ENCODE measurements at places on chromosomes 1 and 21. TPM values are rescaled to one million over a fixed set of nuclear protein-coding genes. Genes with fewer than 3 reads are reported as not detected.

The KIF26B gene
- total RNA-seq: 17.4 TPM

GRCh38 chr1:203656796-203657747 lies 30.4 kb downstream of the ATP2B4 start:
- H3K4me3 ChIP-seq: no peak overlapping the region
- H3K36me3 ChIP-seq: no peaks in the 10 kb centered on the region
- no peaks in the 10 kb centered on the region for H3K4me1 ChIP-seq
- no peaks in the 10 kb centered on the region for H3K27me3 ChIP-seq

DNA sequence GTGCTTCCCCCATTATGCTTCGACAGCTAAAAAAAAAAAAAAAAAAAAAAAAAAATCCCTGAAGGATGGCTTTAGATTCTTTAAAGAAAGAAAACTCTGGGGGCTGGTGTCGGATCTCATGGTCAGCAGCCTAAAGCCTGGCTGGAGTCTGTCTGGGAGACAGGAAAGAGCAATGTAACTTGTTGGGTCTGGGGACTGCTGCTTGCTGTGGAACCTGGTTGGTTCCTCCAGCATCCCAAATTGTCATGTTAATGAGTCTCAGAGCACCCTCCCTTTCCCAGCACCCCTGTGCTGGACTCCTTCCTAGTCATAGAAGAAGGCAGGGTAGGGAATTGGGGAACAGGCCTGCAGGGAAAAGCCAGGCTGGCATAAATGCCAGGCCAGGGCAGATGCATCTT lies 3.0 kb downstream of the KCNC4 start:
- no peak overlapping the region for H3K4me3 ChIP-seq
- H3K36me3 ChIP-seq: no peaks in the 10 kb centered on the region
- H3K27ac ChIP-seq: no peak overlapping the region
- no peak for DNase-seq
- no peaks in the 10 kb centered on the region for H3K27me3 ChIP-seq

- no peaks in the 10 kb centered on the region for H3K27me3 ChIP-seq
- no peak overlapping the region for H3K27ac ChIP-seq
- H3K4me3 ChIP-seq: no peak overlapping the region
- no peaks in the 10 kb centered on the region for H3K36me3 ChIP-seq
- DNase-seq: no peak
These were observed 182.5 kb upstream of the SGIP1 start for GRCh38 chr1:66351478-66351877.

The CYP2J2 gene
- not detected for total RNA-seq

The USH2A gene
- 0.14 TPM for total RNA-seq

DNA sequence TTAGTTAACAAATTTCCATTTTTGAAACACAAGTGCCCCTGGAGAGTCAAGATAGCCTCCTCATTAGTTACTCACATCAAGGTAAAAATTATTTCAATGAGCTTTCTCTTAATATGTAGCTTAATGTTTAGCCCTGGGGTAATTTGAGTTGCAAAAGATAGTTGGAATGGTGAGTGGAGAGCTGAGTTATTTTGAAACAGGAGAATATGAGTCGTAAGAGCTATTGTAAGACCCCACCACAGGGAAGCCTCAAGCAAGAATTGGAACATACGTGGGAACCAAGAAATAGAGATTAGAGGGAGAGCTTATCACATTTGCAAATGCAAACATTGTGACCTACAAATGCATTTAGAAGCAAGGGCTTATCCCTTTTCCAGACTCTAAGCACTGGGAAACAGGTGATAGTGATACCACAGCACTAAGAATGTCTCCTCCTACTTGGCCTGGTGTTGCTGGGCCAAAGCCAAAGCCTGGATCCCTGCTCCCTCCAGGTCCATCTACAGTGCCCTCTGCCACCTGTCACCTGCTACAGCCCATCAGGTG lies 635.1 kb downstream of the PTPRC start:
- no peaks in the 10 kb centered on the region for H3K36me3 ChIP-seq
- no peak overlapping the region for H3K27ac ChIP-seq
- H3K4me3 ChIP-seq: no peak overlapping the region

DNA sequence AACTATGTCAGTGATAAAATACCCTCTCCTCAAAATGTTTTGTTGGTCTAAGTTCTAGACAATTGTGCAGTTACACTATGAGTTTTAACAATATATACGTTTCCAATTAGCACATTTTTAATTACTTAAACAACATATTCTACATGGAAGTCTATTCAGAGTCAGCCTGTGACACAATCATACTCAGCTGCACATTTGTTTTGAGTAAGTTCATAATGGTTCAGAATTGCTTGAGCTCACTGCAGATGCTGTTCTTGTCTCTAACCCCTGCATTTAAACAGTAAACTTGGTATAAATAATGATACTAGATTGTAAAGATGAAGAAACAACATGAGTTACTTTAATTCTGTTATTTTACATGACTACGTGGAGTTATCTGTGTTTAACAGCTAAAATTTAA lies 30.6 kb downstream of the CDKN2C start:
- no peak for DNase-seq
- no peak overlapping the region for H3K27ac ChIP-seq
- H3K36me3 ChIP-seq: no peaks in the 10 kb centered on the region
- H3K27me3 ChIP-seq: no peaks in the 10 kb centered on the region
- no peaks in the 10 kb centered on the region for H3K4me1 ChIP-seq

The FCER1A gene
- total RNA-seq: 1.5 TPM

DNA sequence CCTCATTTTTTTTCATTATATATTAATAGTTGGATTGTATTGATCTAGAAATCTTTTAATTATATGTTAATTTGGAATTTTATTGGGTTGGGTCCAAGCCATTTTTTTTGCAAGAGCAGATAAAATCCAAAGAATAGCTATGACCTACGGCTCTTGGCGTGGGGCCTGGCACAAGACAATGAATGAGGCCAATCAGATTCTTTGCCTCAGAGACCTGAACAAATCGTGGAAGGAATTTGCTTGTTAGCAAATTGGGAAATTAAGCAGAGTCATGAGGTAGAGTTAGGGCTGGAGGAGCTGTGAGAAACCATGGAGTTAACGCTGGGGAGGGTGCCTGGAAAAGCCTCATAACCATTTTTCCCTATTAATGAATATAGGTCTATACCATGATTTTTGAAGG lies 40.1 kb downstream of the CAMSAP2 start:
- H3K4me3 ChIP-seq: no peak overlapping the region
- H3K4me1 ChIP-seq: peaks cover 17% of the 10 kb centered on the region
- no peak overlapping the region for H3K27ac ChIP-seq
- H3K27me3 ChIP-seq: no peaks in the 10 kb centered on the region
- no peaks in the 10 kb centered on the region for H3K36me3 ChIP-seq

The NBPF4 gene
- total RNA-seq: not detected

The CNR2 gene
- 0.14 TPM for total RNA-seq

- DNase-seq: no peak
- H3K4me3 ChIP-seq: peak overlapping the region; percentile 70
- no peak overlapping the region for H3K27ac ChIP-seq
- H3K27me3 ChIP-seq: no peaks in the 10 kb centered on the region
- no peaks in the 10 kb centered on the region for H3K4me1 ChIP-seq
- H3K36me3 ChIP-seq: no peaks in the 10 kb centered on the region
These were observed 1.9 kb downstream of the PABPC4 start for GRCh38 chr1:39574646-39575045.

DNA sequence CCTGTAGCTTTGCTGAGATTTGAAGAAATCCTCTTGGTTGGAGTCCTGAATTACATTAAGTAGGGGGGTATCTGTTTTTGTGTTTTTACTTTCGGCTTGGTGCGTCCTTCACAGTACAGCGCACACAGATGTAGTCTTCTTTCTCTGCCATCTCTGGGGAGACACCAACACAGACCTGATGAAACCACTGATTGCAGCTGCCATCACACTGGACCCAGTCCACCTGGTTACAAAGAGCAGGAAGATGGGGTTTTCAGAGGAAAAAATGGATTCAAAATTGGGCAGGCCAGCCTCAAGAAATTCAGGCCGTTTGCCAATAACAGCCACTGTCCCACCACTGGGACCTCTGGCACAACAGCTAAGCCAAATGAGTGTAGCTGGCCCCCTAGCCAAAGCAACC lies 18.7 kb upstream of the SYT2 start:
- no peaks in the 10 kb centered on the region for H3K36me3 ChIP-seq
- H3K27me3 ChIP-seq: no peaks in the 10 kb centered on the region
- no peak for DNase-seq
- H3K4me1 ChIP-seq: no peaks in the 10 kb centered on the region
- H3K27ac ChIP-seq: no peak overlapping the region

The SERTAD4 gene
- total RNA-seq: 6.4 TPM

DNA sequence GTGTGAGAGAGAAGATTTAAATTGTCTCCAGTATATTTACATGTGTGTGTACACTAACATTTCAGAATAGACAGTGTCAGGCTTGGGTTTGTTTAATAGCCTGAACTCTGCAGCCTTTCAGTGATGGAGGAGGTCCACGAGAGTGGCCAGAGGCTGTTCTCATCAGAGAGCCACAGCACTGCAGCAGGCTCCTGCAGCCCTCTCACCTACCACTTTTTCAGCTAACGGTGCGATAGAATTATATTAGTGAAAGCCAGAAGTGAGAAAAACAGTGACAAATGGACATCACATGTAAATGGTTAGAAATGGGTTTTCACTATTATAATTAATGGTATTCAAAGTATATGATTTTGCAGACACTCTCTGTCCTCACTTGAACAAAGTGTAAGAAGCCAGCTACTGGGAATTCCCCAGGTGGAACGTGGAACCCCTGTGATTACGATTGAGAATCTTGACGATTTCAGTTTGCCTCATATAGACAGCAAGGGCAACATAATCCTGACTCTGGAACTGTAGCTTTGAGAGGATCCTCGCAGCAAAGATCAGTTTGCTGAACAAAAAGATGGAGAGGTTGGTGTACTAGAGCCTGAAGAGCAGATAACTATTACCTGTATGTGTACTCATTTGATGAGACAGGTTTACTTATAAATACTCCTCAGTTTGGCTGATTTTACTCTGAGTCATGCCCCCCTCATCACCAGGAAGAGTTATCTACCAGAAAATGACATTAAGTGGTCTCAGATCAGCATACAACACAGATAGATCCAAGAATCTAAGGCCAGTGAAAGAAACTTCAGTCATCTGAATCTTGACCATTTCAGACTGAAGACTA lies 31.4 kb downstream of the IFI16 start:
- no peaks in the 10 kb centered on the region for H3K36me3 ChIP-seq
- no peak overlapping the region for H3K4me3 ChIP-seq
- no peaks in the 10 kb centered on the region for H3K4me1 ChIP-seq
- no peak for DNase-seq
- no peak overlapping the region for H3K27ac ChIP-seq

The SELENBP1 gene
- total RNA-seq: 108 TPM

GRCh38 chr1:208343226-208343625 lies 99.0 kb upstream of the PLXNA2 start:
- H3K4me1 ChIP-seq: no peaks in the 10 kb centered on the region
- no peak overlapping the region for H3K27ac ChIP-seq
- no peak overlapping the region for H3K4me3 ChIP-seq
- H3K27me3 ChIP-seq: no peaks in the 10 kb centered on the region
- DNase-seq: no peak
- no peaks in the 10 kb centered on the region for H3K36me3 ChIP-seq

DNA sequence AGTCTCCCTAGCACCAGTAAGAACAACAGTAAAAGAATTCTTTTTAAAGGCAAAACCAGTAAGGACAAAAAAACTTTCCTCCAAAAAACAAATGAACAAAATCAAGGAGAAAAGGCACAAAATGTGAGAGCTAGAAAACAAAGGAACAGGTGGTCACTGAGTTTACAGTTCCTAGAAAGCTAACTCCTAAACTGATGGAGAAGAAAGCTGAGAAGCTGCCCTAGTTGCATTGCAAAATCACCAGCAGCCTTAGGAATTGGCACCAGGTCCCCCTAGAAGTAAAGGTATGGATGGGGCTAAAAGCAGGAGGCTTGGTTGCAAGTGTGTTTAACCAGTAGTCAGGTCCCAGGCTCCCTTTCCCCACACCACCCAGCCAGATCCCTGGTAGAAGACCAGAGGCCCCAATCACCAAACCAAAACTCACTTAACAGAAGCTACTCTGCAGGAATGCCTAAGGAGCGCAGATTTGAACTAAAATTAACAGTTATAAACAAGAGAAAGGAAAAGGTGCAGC lies 47.6 kb downstream of the RAB3GAP2 start:
- H3K4me3 ChIP-seq: no peak overlapping the region
- H3K4me1 ChIP-seq: no peaks in the 10 kb centered on the region
- no peak for DNase-seq
- no peak overlapping the region for H3K27ac ChIP-seq
- H3K27me3 ChIP-seq: no peaks in the 10 kb centered on the region

The TNFRSF18 gene
- not detected for total RNA-seq

- H3K27me3 ChIP-seq: no peaks in the 10 kb centered on the region
- no peaks in the 10 kb centered on the region for H3K36me3 ChIP-seq
- peaks cover 21% of the 10 kb centered on the region for H3K4me1 ChIP-seq
- peak overlapping the region; percentile 86 for H3K27ac ChIP-seq
These were observed 7.0 kb upstream of the POFUT2 start for GRCh38 chr21:45294509-45295291.

The FYB2 gene
- 8.6 TPM for total RNA-seq

DNA sequence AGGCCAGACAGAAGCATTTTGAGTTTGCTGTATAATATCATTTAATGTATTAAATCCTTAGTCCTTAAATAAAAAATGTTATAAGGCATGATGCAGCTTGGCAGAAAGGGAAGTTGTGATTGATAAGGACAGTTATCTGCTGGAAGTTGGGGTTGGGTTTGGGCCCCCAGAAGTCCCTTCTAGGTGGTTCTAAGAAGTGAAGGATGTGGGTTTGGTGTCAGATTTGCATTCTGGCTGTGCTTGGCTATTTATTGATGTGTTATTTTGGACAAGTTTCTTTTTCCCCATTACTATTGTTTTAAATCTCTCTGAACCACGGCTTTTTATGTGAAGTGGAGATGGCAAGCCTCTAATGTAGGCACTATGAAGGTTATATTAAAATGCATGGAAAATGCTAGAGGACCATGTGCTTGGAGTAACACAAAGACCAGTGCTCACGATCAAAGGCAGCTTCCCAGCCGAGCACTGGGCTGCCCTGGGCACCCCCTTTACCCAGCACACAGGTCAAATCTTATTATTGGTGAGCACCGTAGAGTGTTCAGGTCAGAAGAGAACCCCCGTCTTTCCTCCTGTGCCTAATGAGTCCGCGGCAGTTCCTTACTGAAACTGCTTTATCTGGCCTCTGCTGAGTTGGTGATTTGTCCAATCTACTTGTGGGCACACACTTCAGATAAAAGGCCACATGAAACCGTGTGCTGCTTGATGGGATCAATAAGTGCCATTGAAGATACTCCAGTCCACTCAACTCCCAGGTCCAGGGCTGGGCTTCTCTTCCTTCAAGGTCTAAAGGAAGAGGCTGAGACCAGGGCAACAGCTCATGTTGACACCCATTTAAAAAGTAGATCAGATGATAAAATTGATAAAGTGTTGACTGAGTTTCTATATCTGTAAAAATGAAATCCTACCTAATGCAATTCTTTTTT lies 212.0 kb downstream of the PRDM2 start:
- H3K27ac ChIP-seq: no peak overlapping the region
- no peaks in the 10 kb centered on the region for H3K4me1 ChIP-seq
- no peak overlapping the region for H3K4me3 ChIP-seq
- no peaks in the 10 kb centered on the region for H3K36me3 ChIP-seq
- no peak for DNase-seq

The TDRKH gene
- 3.4 TPM for total RNA-seq

The SLC16A4 gene
- 2.3 TPM for total RNA-seq
